Activated CD4-positive, alpha-beta T cell treated with anti-CD3 and anti-CD28 coated beads for 24 hours (primary cell): ENCODE measurements at places on chromosomes 2 and 18.

GRCh38 chr18:46675112-46675511, 18.1 kb upstream of the LOXHD1 start:
- DNase-seq: no peak

GRCh38 chr2:7884338-7884737, 797.5 kb upstream of the ID2 start:
- DNase-seq: no peak

GRCh38 chr2:109681633-109682380, 67.6 kb downstream of the SOWAHC start:
- DNase-seq: no peak

DNA sequence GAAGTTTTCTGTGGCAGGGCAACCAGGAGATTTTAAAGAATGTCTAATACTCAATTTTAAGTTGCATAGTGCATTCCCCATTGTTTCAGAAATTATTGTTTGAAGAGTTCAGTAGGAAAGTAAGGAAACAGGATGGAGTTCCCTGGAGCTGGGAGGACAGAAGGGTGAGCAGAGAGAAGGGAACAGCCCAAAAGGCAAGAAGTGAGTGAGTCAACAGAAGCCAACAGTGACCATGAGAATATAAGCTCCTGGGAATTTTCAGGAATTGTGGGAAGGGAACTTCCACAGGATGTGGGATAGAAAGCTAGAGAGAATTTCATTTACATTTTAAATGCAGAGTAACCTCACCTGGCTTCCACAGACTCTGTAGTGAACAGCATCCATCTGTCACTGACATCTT, 268.1 kb upstream of the ATP5MC3 start:
- no peak for DNase-seq

DNA sequence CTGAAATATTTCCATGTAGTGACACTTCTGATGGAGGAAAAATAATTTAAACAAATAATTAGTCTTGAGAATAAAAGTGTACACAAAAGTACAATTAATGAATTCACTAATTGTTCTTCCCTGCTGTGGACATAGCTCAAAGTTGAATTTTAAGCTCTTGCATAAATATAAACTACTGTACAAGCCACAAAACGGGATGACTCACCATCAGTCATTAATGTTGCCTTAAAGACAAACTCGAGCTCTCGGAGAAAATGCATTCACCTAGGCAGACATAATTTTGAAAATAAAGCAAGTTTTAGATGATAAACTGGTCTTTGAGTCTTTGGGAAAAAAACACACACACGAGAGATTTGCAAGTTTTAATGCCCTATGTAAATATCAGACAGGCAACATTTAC, 436.4 kb downstream of the ZNF521 start:
- DNase-seq: no peak

DNA sequence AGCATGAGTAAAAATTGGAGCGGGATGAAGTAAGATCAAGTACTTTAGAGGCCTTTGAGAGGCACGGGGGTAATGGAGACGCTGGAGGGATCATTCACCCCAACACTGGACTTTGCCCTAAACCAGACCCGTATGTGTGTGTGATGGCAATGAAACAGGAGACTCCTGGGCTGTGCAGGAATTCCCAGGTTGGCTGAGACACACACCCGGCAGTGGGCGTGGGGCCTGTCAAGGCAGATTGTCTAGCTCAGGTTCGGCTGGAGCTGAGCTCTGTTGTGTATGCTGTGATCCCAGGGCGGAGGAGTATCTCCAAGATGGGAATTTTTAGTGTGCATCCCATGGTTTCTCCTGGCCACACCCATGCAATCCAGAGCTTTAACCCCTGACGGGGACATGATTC, 83.2 kb upstream of the MC2R start:
- no peak for DNase-seq

- no peak for DNase-seq
Measured at GRCh38 chr2:41791523-41791922, 256.3 kb upstream of the PKDCC start.

- DNase-seq: no peak
Measured at GRCh38 chr2:3730646-3731045, 27.3 kb downstream of the DCDC2C start.

DNA sequence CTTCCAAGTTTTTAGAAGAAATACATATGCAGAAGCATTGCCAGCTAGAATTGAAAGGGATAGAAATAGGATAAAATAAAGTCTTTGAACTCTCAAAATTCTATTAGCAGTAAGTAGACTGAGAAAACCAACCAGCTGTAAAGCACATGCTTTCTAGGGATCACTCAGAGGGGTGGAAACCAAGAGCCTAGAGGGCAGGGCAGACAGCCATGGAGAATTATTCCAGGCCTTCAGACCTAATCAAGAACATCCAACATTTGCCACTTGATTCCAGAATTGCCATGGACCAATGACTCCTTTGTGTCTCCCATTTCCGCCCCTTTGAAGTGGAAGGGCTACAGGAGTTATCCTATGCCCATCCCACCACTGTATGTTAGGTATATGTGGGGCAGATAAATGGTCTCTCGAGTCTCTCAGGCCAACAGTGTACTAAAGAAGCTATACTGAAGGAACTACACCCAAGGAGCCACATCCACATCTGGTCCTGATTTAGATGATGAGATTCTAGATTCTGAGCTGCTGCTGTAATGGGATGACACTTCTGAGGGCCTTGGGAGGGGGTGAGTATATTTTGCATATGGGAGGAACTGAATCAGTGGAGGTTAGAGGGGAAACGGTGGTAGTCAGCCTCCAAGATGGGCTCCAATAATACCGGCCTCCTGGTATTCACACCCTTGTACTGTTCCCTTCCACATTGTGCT, 4.0 kb downstream of the FARSB start:
- no peak for DNase-seq

- no peak for DNase-seq
Measured at GRCh38 chr2:213286161-213286560, 1.9 kb downstream of the SPAG16 start.
